ENCODE measurements at places on chromosomes 16 and 17.
A peak's percentile ranks its signal among the peaks of the same experiment; 100 is the strongest.

- peak; percentile 93 for DNase-seq
Measured at GRCh38 chr17:4899341-4900230, at the start of gene C17orf107. Gene C17orf107 (plus strand): TSS chr17:4899536. CDS start chr17:4899763, 227 bp downstream.

GRCh38 chr17:14780097-14780651 is 479.3 kb downstream of the HS3ST3B1 start:
- DNase-seq = no peak

GRCh38 chr16:80913397-80913796 is 93.3 kb downstream of the CMC2 start:
- no peak for DNase-seq

- DNase-seq = no peak
Measured at GRCh38 chr17:64162554-64162953, 32.6 kb upstream of the ERN1 start.

DNA sequence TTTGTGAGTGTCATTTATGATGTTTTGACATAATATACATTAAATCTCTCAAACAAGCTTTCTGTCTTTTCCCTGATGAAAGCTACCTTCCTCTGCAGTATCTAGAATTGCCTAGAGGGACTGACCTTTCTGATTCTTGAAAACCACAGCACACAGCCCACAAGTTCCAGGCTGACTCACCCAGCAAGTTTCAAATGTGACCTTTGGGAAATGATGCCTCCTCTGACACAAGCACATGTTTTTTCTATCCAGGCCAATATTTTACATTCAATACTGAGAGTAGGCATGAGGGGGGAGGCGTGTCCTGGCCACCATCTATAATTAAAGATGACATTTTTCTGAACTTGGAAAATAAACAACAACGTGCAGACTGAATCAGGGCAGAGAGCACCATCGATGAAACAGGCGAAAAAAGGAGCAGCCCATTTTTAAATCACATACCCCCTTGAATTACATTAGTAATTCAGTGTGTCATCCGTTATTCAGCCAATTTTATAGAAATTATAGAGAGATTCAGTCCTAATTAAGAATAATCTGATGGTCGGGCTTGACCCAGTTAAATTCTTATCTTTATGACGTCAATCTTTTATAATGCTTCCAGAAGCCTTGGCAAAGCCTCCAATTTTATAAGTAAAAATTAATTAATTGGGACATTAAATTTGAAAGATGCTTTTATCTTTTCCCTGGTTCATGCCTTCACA is 292.6 kb upstream of the CDH11 start:
- DNase-seq = no peak

- no peak for DNase-seq
Measured at GRCh38 chr17:22692806-22693171, 1000.5 kb downstream of the KCNJ18 start.

All from stimulated activated CD4-positive, alpha-beta T cell treated with anti-CD3 and anti-CD28 coated beads, Interleukin-4, amount 100 ng/mL, for 48 hours (primary cell).